ENCODE measurements at places on chromosomes 6 and 20.
A peak's percentile ranks its signal among the peaks of the same experiment; 100 is the strongest.

DNA sequence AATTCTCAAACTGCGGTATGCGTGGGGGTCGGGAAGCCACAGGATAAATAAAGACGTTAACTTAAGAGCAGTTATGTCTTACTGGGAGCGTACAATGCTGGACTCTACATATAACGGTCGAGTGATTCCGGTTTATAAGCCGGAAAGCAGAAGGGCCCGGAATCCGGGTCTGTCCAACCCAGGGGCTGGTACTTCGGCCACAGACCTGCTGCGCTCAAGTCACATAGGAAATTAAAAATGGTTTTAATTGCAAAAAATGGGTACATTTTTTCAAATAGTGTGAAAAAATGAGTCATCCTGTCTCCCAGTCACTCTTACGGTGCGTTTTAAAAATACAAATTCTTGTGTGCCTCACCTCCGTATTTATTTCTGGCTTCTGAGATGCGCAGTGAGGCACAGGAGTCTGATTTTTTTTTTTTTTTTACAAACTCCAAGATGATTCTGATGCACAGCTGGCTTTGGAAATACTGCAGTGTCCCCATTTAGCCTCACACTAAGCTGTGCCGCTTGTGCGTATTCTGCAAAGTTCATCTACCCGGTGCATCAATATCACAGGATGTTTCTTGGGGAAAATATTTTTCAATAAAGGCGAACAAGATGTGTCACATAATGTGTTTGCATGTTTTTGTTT, 1.0 kb downstream of the PCIF1 start:
- no peak for DNase-seq

GRCh38 chr6:143026696-143027449, 33.8 kb upstream of the AIG1 start:
- peak; percentile 18 for DNase-seq

GRCh38 chr6:193773-194310, 98.4 kb upstream of the DUSP22 start:
- no peak for DNase-seq

DNA sequence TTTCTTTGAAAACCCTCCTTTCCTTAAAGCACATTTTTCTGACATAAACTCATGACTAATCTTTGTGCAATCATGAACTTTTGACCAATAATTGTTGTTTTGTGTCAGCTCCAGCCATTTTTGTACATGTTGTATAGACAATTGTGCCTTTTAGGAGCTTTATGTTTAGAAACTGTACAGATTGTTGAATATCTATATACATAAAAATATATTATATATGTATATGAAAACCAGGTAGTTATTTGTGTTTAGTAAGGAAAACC, 125.7 kb upstream of the EDN1 start:
- no peak for DNase-seq

GRCh38 chr6:101747716-101748115, 354.2 kb downstream of the GRIK2 start:
- no peak for DNase-seq

Data from fibroblast of skin of right quadriceps (primary cell).